Stomach (tissue), 19 donors: ENCODE measurements at places on chromosomes 6 and 20. TPM values are rescaled to one million over a fixed set of nuclear protein-coding genes. Genes with fewer than 3 reads are reported as not detected.

DNA sequence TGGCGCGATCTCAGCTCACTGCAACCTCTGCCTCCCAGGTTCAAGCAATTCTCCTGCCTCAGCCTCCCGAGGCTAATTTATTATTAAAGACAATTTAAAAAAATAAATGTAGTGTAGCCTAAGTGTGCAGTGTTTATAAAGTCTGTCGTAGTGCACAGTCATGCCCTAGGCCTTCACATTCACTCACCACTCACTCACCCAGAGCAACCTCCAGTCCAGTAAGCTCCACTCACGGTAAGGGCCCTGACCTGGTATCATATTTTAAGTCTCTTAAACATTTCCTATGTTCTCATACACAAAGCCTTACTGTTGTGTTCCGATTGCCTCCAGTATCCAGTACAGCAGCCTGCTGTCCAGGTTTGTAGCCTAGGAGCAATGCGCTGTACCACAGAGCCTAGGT is 168.2 kb upstream of the FOXQ1 start:
- DNase-seq: no peak
- H3K27me3 ChIP-seq: no peaks in the 10 kb centered on the region
- H3K36me3 ChIP-seq: no peaks in the 10 kb centered on the region
- H3K4me1 ChIP-seq: no peaks in the 10 kb centered on the region
- no peak overlapping the region for H3K27ac ChIP-seq

GRCh38 chr20:13261460-13262301 is 40.6 kb downstream of the ISM1 start:
- H3K4me3 ChIP-seq: no peak overlapping the region
- H3K4me1 ChIP-seq: no peaks in the 10 kb centered on the region
- peak; percentile 66 for DNase-seq
- no peak overlapping the region for H3K27ac ChIP-seq
- H3K36me3 ChIP-seq: no peaks in the 10 kb centered on the region
- no peaks in the 10 kb centered on the region for H3K27me3 ChIP-seq

DNA sequence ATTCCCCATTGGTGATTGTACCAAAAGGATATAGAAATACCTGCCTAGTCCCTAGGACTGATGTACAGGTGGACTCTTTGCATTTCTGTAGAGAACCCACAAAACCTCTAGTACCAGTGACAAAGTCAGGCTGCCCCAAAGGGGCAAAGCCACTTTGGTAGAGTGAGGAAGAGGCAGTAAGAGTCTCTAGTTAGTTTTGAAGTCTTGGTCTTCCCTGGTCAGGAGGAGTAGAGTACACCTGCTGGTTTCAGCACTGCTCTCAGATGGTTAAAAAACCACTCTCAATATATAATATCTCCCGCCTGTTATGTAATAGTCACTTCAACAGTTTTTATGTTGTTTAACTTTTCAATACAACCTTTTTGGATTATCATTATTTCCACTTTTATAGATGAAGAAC is 344.9 kb downstream of the CDKAL1 start:
- no peak overlapping the region for H3K27ac ChIP-seq
- H3K4me1 ChIP-seq: peaks cover 14% of the 10 kb centered on the region
- DNase-seq: no peak

DNA sequence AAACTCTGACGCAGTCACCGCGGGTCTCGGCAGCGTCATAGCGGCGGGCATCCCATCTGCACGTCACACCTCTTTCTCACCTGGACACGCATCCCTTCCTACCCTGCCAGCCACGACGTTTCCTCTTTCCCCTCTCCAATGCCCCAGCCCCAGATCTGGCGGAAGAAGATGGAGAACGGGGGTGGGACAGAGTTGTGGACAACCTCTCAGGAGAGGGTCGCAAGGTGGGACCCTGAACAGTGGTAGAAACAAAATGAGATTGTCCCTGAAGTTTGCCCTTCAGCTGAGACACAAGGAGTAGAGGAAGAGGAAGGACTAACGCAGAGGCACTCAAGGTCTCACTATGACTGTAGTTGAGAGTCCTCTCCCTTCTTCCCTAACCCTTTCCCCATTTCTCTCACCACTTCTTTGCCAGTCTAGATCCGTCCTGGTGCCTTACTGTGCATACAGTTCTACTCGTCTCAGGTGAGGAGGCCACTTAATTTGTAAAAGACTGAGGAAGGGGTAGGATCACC is 562 bp downstream of the TRIM39 start:
- H3K36me3 ChIP-seq: peaks cover 33% of the 10 kb centered on the region
- no peak for DNase-seq
- no peaks in the 10 kb centered on the region for H3K27me3 ChIP-seq
- peaks cover 29% of the 10 kb centered on the region for H3K4me1 ChIP-seq
- peak overlapping the region; percentile 96 for H3K27ac ChIP-seq

DNA sequence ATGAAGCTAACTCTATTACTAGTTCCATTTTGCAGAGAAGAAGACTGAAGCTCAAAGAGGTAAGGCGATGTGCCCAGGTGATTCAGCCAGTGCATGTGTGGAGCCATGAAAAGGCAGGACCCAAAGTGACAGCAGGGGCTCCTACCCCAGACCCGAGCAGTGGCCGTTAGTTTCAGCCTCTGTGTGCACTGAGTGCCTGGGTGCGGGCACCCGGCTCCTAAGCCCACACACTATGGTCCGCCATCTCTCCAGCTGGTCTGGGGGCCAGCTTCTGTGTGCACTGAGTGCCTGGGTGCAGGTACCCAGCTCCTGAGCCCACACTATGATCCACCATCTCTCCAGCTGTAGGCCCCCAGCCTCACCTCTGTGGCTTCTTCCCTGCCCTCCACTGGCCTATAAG is 123.5 kb upstream of the CST7 start:
- H3K27ac ChIP-seq: no peak overlapping the region
- no peaks in the 10 kb centered on the region for H3K36me3 ChIP-seq
- H3K4me1 ChIP-seq: no peaks in the 10 kb centered on the region
- H3K27me3 ChIP-seq: no peaks in the 10 kb centered on the region
- H3K4me3 ChIP-seq: no peak overlapping the region

DNA sequence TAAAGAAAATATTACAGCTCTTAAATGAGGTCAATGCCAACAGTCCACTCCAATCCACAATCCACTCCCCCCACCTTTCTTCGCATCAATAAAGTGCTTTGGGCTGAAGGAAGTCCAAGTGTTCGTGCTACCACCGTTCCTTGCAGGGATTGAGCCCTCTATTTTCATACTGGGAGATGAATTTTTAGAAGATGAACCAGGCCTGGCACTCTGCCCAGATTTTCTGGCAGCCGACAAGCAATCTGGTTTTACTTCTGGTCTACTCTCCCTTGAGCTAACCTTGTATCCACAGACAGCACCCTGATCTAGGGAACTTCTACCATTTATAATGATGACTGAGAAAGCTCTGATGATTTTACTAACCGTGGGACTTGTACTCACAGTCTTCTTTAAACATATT is 72.3 kb downstream of the BTBD9 start:
- no peak overlapping the region for H3K4me3 ChIP-seq
- peak; percentile 44 for DNase-seq
- no peak overlapping the region for H3K27ac ChIP-seq
- H3K36me3 ChIP-seq: no peaks in the 10 kb centered on the region

- peaks cover 61% of the 10 kb centered on the region for H3K36me3 ChIP-seq
- H3K27ac ChIP-seq: no peak overlapping the region
- DNase-seq: no peak
- H3K4me1 ChIP-seq: no peaks in the 10 kb centered on the region
- H3K4me3 ChIP-seq: no peak overlapping the region
These were observed 79.8 kb downstream of the GINS1 start for GRCh38 chr20:25487306-25487705.

- no peak overlapping the region for H3K4me3 ChIP-seq
- no peak for DNase-seq
- H3K4me1 ChIP-seq: no peaks in the 10 kb centered on the region
- H3K36me3 ChIP-seq: no peaks in the 10 kb centered on the region
- no peak overlapping the region for H3K27ac ChIP-seq
- no peaks in the 10 kb centered on the region for H3K27me3 ChIP-seq
These were observed 113.0 kb downstream of the EDN3 start for GRCh38 chr20:59413326-59413865.

GRCh38 chr20:6956574-6956973 is 189.1 kb downstream of the BMP2 start:
- H3K27ac ChIP-seq: no peak overlapping the region
- H3K4me3 ChIP-seq: no peak overlapping the region
- no peaks in the 10 kb centered on the region for H3K4me1 ChIP-seq
- no peaks in the 10 kb centered on the region for H3K36me3 ChIP-seq
- no peak for DNase-seq
- H3K27me3 ChIP-seq: no peaks in the 10 kb centered on the region

DNA sequence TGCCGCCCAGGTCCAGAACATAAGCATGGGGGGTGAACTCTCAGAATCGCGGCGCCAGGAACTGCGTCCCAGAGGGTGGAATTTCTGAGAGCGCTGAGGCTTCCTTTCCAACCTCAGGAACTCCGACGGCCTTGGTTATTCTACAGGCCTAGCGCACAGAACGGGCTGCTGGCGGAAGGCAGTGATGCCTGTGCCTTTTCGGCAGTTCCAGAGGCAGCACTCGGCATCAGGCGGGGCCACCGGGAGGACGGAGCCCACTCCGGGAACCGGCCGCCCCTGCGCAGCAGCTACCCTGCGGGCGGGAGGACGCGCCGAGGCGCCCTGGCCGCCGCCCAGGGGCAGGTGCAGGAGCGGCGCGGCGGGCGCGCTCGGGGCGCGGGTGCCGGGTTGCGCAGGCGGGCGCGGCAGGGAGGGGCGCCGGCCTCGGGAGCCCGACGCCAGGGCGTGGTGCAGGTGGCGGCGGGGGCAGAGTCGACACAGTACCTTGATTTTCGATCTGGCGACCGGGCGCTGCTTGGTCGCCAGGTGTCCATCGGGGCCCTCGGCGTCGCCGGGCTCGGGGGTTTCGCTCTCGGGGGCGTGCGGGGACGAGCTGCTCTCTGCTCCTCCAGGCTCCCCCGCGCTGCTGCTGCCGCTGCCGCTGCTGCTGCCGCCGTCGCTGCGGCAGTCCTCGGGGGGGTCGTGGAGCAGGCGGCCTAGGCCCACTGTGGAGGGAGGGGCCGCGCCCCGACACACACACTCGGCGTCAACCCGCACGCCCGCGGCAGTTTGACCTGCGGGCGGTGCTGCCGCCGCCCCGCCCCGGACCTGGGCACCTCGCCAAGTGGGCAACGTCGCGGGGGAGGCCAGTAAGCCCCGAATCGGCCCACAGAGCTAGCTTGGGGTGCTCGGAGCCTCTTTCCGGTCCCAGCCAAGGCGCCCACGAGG is 1.3 kb downstream of the OVOL2 start:
- H3K27ac ChIP-seq: peak overlapping the region; percentile 86
- H3K4me1 ChIP-seq: peaks cover 47% of the 10 kb centered on the region
- DNase-seq: peak; percentile 85

DNA sequence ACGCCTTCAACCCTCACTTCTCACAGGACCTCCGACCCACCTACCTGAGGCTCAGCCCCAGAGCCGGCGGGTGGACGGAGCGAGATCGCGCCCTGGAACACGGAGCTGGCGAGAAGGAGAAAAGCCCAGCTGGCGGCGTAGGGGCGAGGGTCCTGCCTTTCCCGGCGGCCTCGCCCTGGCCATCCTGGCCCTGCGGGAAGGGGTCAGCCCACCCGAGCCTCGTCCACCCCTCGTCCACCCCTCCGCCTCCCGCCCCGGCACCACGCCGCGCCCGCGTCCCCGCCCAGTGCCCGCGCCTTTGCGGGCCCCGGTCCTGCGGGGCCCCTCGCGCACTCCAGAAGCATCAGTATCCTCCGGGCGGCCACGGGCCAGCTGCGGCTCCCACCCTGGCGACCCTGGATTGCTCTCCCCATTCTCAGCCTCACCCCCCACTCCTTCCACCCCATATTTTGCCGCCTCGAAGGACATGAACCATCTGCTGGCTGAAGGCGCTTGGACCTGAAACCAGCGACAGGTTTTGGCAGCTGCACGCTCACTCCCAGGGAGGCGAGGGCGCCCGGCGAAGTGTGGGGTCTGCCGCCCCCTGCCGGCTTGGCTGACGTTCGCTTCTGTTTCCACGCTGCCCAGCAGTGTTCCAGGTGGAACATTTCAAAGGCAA is 65.1 kb downstream of the PLG start:
- H3K4me1 ChIP-seq: peaks cover 7% of the 10 kb centered on the region
- peak overlapping the region; percentile 64 for H3K4me3 ChIP-seq
- H3K36me3 ChIP-seq: no peaks in the 10 kb centered on the region
- peak; percentile 92 for DNase-seq

- H3K4me1 ChIP-seq: no peaks in the 10 kb centered on the region
- H3K27ac ChIP-seq: no peak overlapping the region
- H3K36me3 ChIP-seq: no peaks in the 10 kb centered on the region
- H3K4me3 ChIP-seq: no peak overlapping the region
- no peak for DNase-seq
- no peaks in the 10 kb centered on the region for H3K27me3 ChIP-seq
These were observed 49.5 kb downstream of the DLGAP4 start for GRCh38 chr20:36355469-36356171.

GRCh38 chr20:40046703-40047102 is 642.3 kb downstream of the MAFB start:
- no peak overlapping the region for H3K4me3 ChIP-seq
- H3K27me3 ChIP-seq: no peaks in the 10 kb centered on the region
- no peak overlapping the region for H3K27ac ChIP-seq
- no peaks in the 10 kb centered on the region for H3K36me3 ChIP-seq
- H3K4me1 ChIP-seq: no peaks in the 10 kb centered on the region

- H3K36me3 ChIP-seq: no peaks in the 10 kb centered on the region
- DNase-seq: no peak
- no peak overlapping the region for H3K4me3 ChIP-seq
- no peaks in the 10 kb centered on the region for H3K4me1 ChIP-seq
- no peaks in the 10 kb centered on the region for H3K27me3 ChIP-seq
These were observed 43.3 kb upstream of the CTAGE9 start for GRCh38 chr6:131754088-131754487.

Gene PCNA
- total RNA-seq: 21.4 TPM

Gene TBX18
- not detected for total RNA-seq

Gene ATAT1
- 7.2 TPM for total RNA-seq

Gene TNNC2
- total RNA-seq: 4.9 TPM
